ENCODE measurements at places on chromosomes 3 and 15. TPM values are rescaled to one million over a fixed set of nuclear protein-coding genes. Genes with fewer than 3 reads are reported as not detected.

DNA sequence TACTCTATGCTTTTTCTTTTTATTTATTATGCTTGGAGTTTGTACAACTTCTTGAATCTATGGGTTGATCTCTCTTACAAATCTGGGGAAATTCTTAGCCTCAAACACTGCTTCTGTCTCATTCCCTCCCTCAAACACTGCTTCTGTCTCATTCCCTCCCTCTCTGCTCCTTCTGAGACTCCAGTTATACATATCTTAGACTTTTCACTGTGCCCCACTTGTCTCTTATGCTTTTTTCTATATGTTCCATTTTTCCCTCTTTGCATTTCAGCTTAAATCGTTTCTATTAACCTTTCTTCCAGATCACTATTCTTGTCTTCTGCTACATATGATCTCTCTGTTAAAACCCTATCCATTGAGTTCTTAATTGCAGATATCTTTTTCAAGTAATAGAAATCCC is 50.4 kb downstream of the RFTN1 start:
- no peak for DNase-seq

DNA sequence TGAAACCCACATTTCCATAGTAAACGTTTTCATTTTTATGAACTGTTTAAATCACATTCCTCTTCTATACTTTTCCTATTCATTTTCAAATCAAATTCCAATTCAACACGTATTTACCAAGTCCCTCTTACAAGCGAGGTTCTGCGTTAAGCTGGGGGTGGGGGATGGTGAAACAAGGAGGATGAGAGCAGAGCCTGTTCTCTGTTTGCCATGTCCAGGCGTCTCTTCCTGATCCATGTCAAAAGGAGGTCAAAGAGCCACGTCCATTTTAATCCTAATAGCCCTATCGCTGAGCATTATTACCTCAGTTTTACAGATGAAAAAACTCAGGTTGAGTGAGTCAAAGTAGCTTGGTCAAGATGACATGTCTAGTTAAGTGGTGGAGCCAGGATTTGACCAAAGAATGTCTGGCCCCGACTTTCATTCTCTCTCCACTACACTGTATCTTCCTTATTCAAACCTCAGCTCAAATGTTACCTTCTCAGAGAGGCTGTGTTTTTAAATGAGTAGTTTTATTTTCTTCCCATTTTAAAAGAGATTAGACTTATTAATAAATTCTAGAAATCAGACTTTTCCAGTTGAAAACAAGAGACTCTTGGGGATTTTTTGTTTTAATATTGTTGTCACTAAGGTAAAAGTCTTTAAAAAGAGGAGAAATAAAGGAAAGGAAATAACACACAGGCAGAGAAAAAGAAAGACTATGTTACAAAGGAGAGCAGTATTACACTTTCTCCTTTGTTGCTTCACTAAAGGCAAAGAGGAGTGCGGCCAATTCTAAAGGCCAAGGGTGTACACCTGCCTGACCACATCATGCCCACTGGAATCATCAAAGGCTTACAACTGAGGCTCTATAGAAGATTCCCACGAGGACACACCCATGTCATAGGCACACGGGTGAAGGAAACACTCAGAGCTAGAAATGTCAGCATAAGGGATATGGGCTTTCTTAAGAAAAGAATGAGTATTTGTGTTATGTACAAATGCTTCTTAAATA is 42.4 kb downstream of the MYO5A start:
- DNase-seq, result peak; percentile 63

DNA sequence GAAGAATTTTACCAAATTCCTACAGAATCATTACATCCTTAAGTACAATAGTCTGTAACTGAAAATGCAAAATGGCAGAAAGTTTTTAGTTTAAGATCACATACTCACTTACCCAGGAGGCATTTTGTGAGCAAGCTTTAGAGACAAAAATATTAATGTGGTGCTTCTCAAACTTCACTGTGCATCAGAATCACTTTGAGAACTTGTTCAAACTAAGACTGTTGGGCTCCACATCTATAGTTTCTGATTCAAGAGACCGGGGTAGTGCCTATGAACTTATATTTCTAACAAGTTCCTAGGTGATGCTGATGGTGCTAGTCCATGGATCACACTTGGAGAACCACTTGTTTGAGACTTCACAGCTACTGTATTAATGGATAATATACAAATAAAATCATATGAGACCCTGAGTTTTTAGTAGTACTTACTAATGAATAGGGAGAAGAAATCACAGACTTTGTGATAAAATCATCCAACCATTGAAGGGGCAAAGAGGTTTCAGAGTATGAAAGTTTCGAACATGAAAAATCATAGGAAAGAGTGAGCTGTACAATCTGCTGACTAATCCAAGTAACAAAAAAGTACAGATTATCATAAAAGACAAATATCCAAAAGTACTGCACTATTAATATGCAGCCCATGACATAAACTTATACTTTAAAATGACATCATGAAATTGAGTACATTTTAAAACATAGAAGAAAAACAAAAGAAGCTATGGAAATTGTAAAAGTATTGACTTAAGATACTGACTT is 110.3 kb downstream of the ADAM10 start:
- no peak for DNase-seq

DNA sequence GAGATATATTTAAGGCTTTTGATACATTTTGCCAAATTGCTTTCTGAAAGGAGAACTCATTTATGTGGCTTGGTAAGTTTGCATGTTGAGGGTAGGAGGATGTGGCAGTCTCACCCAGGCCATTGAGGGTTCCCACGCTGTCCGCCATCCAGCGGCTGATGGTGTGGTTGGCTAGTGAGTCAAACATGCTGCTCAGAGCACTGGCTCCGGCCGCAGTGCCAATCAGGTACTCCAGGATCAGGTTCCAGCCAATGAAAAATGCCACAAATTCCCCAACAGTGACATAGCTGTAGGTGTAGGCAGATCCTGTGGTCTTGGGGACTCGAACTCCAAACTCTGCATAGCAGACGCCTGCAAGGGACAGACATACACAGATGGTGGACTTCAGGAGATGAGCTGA is 82.3 kb downstream of the CLDN11 start:
- DNase-seq, result peak; percentile 12

TUSC7 gene
- not detected for total RNA-seq

UBAP1L gene
- total RNA-seq, result 1.4 TPM

FAM43A gene
- 3.3 TPM for total RNA-seq

DNA sequence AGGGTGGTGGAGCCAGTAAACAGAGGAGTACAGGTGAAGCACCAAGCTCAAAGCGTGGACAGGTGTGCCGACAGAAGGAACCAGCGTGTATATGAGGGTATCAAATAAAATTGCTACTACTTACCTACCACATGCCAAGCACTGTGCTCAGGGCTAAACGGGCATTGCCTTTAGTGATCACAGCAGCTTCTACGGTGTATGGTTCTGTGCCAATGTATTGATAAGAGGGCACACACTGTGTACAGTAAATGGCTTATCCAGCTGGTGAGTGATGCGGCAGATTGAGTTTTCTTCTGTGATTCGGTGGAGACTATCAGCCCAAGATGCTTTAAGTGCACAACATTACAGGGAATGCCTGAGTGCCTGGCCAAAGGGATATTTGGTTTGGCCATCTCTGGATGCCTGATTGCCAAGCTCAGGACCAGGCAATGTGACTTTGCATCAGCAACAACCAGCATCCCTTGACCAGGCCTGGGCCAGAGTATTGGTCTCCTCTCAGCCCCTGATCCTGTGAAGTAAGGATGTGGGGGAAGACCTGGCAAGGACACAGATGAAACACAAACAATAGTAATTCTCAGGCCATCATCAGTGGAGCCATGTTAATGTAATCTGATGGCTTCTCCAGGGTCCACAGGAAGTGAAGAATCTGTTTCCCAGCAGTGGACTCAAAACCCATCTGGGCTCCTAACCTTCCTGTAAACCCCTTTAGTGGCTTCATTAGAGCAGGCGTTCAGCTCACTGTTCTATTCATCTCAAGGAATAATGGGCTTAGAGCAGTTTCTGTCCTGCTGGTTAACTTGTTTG is 14.1 kb downstream of the STARD5 start:
- DNase-seq, result no peak

DNA sequence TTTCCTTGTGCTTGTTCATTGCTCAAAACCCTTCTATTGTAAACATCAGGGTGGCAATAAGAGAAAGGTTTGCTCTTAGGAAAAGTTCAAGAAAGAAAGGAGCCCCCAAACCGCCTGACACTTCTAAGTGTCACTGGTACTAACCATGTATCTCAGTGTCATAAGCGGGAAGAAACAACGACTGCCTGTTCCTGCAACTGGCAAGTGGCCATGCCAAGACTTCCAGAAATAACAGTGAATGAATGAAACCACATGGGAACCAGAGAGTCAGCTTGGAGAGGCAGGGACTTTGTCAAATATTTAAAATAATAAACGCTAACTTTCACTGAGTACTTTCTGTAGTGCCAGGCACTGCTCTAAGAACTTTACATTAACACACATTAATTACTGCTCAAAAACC is 1.1 kb downstream of the PLSCR2 start:
- DNase-seq, result no peak

- no peak for DNase-seq
Observed at GRCh38 chr15:39130556-39131379, 450.1 kb upstream of the THBS1 start.

- DNase-seq, result no peak
Observed at GRCh38 chr3:173796405-173796804, 398.9 kb downstream of the NLGN1 start.

ZFAND6 gene
- 346 TPM for total RNA-seq

DNA sequence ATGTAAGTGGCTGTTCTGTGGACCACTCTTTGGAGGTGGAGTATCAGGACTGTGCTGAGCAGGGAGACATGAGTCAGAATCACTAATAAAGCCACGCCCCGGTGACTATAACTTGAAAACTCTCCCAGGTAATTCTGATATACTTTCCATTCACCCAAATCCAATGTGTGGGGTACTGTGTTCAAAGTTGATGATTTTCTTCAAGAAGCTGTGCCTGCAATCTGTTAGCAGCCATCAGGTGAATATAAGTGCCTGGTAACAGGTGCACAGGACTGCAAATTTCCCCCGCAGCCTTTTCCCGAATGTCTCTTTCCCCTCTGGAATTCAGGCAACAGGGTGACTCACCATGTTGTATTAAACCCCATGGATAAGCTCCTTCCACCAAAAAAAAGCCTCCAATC is 17.0 kb downstream of the MAGI1 start:
- peak; percentile 46 for DNase-seq

ULK4 gene
- 41.4 TPM for total RNA-seq

- no peak for DNase-seq
Observed at GRCh38 chr15:90539789-90540188, 10.1 kb downstream of the CRTC3 start.

CCDC54 gene
- not detected for total RNA-seq

GRCh38 chr3:53171064-53171418 is 10.0 kb downstream of the PRKCD start:
- no peak for DNase-seq

NDUFB5 gene
- 74.9 TPM for total RNA-seq

SKOR1 gene
- 0.17 TPM for total RNA-seq

UCN2 gene
- total RNA-seq, result 0.17 TPM

DNA sequence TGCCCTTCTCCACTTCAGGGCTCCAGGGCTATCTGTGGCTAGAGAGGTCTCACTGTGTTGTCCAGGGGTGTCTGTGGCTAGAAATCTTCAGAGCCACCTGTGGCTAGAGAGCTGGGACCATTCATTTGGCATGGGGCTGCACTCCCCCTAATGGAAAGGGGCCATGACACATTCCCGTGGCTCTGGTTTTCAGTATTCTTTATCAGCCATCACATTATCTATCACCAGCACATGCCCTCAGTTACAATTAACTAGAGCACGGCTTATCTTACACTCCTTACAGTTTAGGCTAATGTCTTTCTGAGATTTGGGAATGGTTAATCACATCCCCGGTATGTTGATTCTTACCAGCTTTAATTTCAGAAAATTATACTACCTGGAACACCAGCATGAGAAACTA is 128.6 kb downstream of the RORA start:
- DNase-seq, result no peak

DNA sequence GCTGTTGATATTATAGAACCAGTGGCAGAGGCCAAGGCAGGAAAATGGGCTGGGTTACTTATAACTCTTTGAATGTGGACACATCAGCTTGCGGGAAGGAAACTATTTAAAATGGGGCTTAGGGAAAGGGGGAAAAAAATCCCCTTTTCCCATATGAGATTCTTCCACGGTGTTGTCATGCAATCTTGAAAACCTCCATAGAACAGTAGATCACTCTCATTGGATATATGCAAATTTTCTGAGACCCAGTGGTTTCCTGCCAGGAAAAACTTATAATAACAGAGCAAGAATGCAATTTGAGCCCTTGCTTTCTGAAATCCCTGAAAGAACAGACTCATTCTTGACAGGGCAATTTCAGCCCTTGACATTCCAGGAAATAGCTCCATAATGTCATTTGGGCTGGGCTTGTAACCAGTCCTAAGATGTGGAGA is 31.1 kb downstream of the TMEM212 start:
- peak; percentile 47 for DNase-seq

DNA sequence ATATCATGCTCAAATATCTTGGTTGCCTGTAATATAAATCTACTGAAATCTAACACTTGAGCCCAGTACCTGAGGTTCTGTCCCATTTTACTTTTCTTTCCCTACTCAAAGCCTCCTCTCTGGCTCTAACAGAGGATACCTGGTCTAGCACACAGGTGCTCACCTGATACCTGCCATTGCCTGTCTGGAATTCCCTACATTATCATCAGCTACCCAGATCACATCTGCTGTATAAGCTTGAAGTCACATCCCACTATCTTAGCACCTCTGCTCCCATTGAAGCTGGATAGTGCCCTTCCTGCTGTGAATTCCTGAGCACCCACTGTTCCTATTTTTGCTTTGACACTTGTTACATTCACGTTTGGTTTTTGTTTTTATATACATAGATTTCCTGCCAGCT is 30.5 kb downstream of the GYG1 start:
- peak; percentile 48 for DNase-seq

- no peak for DNase-seq
Observed at GRCh38 chr3:52527039-52527731, 6.5 kb downstream of the NT5DC2 start.

SCN11A gene
- 0.14 TPM for total RNA-seq

DNA sequence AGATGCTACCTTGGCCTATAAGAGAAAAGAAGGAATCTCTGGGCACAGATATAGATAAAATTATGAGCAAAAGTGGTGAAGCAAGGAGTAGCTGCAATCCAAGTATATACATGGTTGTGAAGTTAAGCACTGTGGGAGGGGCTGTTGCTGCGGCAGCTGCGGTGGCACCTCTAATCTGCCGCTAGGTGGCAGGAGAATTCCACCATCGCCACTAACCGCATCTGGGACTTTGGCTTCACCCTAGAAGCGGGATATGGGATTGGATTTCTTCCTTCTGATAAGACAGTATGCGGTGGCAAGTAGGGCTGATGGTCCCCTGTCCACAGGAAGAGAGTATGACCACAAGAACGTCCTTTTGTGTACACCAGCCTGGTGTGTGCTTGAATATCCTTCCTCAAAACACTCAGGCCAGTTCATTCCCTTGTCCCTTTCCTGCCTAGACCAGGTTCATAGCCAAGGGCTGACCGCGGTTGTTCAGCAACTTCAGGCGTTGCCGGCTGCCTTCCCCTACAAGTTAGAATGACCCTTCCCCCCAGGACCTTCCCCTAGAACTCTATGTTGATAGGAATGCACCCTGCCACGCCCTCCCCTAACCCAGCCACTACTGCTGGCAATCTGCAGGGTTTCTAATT is 5.1 kb downstream of the MAGEL2 start:
- peak; percentile 87 for DNase-seq
